ENCODE measurements at places on chromosomes 1 and 21. TPM values are rescaled to one million over a fixed set of nuclear protein-coding genes. Genes with fewer than 3 reads are reported as not detected.
A peak's percentile ranks its signal among the peaks of the same experiment; 100 is the strongest.

CTSS gene
- 33.4 TPM for total RNA-seq

RCSD1 gene
- 38.1 TPM for total RNA-seq

UBR4 gene
- 62.6 TPM for total RNA-seq

TNFRSF18 gene
- not detected for total RNA-seq

SLC9C2 gene
- not detected for total RNA-seq

CC2D1B gene
- total RNA-seq = 16.7 TPM

MANEAL gene
- total RNA-seq = 1.7 TPM

GRCh38 chr1:225580238-225581099, 72.5 kb downstream of the ENAH start:
- no peak for DNase-seq

DNA sequence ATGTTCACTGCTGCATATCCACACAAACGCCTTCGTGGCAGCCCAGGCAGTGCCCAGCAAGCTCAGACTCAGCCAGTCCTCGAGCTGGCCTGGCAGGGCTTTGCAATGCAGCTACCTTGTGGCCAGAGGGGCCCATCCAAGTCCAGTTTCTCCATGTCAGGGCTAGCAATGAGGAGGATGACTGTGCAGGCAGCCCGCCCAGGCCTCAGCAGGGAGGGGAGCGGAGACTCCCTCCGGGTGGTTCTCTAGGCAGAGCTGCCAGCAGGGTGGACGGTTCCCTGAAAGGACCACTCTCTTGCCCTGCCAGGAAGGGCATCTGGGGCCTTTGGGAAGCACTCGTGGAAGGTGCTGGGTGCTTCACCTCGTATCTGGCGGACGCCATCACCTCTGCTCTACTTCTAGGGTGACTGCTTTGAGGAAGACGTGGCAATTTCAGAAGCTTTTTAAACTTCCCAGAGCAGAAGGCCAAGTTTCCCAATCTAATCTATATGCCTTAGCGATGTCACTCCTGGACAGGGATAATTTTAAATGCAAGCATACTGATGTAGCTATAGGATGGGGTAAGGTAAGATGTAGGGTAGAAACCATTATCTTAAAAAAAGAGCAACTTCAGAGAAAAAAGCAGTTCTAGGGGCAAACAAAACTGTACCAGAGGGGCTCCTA, 56.2 kb downstream of the RUNX1 start:
- peak; percentile 37 for DNase-seq

DNA sequence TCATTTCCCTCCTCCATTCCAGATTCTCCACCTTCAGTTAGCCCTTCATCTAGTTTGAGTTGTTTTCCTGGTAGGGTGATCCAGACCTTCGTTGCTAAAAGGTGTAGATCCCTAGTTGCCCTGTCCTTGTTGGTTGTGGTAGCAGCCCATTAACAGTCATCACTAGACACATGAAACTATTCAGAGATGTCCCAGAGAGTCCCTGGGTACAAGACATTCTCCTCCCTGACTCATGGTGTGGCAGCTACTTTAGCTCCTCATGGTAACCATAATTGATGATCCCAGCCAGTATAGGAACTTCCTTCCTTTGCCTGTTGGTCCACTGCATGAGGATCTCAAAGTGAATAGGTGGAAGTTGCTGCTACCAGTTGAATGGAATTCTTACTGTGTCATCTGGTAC, 6.0 kb upstream of the SH2D2A start:
- DNase-seq = no peak

GRCh38 chr1:202662081-202662480, 48.2 kb downstream of the SYT2 start:
- no peak for DNase-seq

GRCh38 chr1:25771221-25772114, 28.5 kb upstream of the SELENON start:
- DNase-seq = peak; percentile 79

- no peak for DNase-seq
These were observed 51.7 kb upstream of the TARBP1 start for GRCh38 chr1:234530672-234531071.

DNA sequence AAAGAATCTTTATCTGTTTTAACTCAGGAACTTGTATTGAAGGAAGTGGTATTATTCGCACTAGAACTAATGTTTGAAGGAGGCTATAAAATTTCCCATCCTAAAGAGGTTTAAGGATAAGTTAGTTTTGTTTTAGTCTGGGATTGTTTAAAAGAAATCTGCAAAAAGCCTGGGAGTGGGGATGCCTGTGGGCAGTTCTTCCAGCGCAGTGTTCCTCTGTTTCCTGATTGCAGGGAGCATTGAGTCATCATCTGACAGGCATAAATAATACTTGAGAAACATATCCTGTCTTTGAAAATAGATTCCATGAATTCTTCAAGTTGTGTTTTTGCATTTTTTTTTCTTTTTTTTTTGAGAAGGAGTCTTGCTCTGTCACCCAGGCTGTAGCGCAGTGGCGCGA, 350.8 kb upstream of the PTBP2 start:
- DNase-seq = no peak

DNA sequence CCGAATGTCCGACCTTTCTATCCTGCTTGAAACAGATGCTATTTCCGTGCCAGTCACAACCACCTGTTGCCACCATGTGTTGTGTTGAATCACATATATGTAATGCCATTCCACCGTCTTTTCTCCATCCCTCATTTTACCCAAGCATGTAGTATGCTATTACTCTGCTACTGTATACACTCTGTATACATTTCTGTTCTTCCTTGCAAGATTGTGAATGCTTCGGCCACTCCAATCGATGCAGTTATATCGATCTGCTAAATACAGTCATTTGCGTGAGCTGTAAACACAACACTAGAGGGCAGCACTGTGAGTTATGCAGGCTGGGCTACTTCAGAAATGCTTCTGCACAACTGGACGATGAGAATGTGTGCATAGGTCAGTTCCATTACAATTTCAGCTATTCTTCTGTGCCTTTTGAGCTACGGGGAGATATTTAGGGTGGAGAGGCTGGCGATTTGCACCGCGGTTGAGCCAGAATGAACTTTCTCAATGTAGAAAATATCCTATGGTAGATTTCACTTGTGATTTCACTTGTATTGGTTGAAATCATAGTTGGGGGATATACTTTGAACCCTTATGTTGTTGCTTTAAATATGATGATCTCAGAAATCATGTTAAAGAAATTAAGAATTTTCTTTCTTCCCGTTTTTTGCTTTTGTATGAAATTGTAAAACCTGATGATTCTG, 289.8 kb downstream of the NTNG1 start:
- DNase-seq = no peak

GRCh38 chr1:19011845-19012231, 55.4 kb upstream of the IFFO2 start:
- DNase-seq = no peak

DNA sequence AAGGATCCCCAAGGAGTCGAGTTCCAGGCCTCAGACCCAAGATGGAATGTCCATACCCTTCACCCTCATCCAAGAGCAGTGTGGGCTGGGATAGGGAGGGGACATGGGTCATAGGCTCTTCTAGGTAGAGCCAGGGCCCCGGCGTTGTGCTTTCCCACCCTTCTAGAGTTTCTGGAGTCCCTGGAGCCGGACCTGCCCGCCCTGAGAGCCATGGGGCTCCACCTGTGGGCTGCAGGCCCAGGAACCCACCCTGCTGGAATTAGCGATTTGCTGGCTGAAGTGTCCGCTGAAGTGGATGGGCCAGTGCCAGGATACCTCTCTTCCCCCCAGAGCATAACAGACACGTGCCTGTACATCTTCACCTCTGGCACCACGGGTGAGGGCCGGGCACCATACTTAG, 1.1 kb downstream of the SLC27A3 start:
- no peak for DNase-seq

GRCh38 chr1:152640351-152640750, 17.4 kb upstream of the LCE3A start:
- no peak for DNase-seq

GRCh38 chr1:14435368-14436023, 163.0 kb upstream of the KAZN start:
- no peak for DNase-seq

DNA sequence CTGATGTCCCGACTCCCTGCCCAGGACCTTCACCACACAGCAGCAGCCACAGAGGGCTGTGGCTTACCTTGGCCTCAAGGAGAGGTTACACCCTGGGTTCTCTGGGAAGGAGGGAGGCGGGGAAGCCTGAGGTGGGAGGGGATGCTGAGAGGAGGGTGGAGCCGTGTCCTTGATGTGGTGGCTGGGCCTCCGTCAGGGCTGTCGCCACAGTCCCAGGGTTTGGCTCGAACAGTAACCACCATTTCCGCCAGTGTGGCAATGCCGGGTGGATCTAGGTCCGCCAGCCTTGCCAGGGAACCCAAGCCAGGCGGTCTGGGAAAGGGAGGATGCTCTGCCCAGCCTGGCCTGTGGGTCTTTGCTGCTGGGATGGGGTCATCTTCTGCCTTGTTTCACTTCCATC, 18.4 kb upstream of the CDCA8 start:
- no peak for DNase-seq
